Type B pancreatic cell (in vitro differentiated cells): ENCODE measurements at places on chromosomes 5 and 9. TPM values are rescaled to one million over a fixed set of nuclear protein-coding genes. Genes with fewer than 3 reads are reported as not detected.

Gene HTR1A
- 0.90 and 1.1 TPM in 2 replicates for total RNA-seq

Gene ANAPC2
- 63.5 and 65.0 TPM in 2 replicates for total RNA-seq

Gene NSG2
- 3.1 and 3.9 TPM in 2 replicates for total RNA-seq

Gene OR1J2
- not detected in 2 replicates for total RNA-seq

DNA sequence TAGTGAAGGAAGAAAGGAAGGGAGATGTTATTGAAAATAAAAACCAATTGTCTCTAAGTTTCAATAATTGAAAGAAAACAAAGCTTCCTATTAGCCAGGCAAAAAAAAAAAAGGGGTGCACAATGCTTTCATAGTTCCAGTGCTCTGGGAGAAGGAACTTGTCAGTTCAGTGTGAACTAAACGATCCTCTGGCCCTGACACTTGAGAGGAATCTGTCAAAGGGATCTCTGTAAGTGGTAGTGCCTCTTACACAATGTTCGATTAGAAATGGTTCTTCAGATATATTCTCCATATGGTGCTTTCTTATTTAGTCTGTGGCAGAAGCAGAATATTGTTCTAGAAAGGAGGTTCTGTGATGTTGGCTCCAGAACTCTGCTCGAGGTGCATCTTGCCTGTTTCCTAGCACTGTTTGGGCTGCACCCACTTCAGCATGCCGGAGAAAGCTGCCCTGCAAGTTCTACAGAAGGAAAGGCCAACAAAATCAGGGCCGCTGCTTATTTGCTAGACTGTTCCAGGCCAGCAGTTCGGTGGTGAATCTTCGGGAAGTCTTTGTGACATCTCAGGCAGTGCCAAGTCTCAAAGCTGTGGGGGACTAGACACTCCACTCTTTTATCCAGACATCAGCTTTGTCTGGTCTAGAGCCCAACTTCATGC lies 90.9 kb downstream of the PIK3R1 start:
- no peak for DNase-seq

DNA sequence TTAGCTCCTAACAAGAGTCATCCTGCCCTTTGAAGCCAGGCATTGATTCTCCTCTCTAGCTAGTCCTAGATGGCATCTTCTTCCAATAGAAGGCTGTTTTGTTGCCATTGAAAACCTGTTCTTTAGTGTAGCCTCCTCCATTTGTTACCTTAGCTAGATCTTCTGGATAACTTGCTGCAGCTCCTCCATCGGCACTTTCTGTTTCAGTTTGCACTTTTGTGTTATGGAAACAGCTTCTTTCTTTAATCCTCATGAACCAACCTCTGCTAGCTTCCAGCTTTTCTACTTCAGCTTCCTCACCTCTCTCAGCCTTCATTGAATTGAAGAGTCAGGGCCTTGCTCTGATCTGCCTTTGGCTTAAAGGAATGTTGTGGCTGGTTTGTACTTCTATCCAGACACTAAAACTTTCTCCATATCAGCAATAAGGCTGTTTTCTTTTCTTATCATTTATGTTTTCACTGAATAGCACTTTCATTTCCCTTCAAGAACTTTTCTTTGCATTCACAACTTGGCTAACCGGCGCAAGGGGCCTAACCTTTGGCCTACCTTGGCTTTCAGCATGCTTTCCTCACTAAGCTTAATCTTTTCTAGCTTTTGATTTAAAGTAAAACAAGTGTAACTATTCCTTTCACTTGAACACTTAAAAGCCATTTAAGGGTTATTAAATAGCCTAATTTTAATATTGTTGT lies 166.5 kb upstream of the SLC12A2 start:
- no peak for DNase-seq

- DNase-seq = no peak
Measured at GRCh38 chr5:640461-641330, 28.6 kb downstream of the CEP72 start.

GRCh38 chr9:115202960-115203751 lies 85.2 kb upstream of the TNC start:
- DNase-seq = no peak

- no peak for DNase-seq
Measured at GRCh38 chr9:12968093-12968492, 193.3 kb downstream of the LURAP1L start.

DNA sequence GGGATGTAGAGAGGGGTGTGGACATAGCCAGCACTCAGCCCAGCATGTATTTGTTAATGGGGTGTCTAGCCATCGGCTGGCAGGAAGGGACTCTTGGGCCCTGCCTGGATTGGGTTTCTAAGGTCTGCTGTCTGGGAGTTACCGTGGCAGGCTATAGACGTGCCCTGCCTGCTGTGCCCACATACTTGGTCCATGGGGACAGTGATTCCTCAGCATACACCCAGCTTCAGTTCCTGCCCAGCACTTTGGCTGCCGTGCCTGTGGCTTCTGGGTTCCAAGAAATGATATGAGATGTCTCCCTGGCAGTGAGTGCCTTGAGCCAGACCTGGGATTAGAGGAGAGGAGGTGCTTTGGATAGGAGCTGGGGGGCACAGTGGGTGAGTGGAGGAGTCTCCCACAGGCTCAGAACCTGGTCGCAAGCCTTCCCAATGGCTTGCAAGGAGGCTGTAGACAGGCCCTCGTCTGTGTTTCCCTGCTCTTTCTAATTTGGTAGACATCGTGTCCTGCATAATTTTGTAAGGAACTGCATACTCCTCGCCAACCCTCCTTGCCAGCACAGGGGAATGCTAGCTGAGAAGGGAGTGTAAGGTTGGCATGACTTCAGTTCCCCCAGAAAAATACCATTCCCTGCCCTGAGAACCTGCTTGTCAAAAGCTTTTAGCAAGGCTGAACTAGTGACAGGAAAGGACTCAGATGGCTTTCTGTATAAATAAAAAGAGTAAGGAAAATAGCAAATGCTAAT lies 287.9 kb downstream of the ZSWIM6 start:
- DNase-seq = no peak
